ENCODE measurements at places on chromosomes 6 and 20.

- no peak for DNase-seq
Measured at GRCh38 chr20:1669304-1669703, 11.7 kb upstream of the SIRPG start.

DNA sequence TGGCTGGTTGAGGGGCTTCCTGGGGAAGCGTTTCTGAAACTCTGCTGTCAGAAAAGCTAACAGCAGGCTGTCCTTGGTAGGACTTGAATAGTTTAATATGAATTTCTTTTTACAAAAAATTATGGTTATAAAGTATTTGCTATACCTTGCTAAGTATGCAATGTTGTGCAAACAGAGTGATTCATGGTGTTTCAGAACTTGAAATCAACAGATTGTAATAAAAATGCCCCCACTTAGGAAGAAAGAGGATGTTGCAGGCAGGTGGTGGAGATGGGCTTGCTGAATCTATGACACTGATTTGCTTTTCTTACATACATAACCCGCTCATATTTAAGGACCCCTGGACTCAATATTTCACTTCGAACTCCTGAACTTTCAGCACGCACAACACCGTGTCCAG is 211.6 kb downstream of the THBS2 start:
- no peak for DNase-seq

GRCh38 chr6:121344539-121344938 is 10.3 kb upstream of the TBC1D32 start:
- DNase-seq = no peak

DNA sequence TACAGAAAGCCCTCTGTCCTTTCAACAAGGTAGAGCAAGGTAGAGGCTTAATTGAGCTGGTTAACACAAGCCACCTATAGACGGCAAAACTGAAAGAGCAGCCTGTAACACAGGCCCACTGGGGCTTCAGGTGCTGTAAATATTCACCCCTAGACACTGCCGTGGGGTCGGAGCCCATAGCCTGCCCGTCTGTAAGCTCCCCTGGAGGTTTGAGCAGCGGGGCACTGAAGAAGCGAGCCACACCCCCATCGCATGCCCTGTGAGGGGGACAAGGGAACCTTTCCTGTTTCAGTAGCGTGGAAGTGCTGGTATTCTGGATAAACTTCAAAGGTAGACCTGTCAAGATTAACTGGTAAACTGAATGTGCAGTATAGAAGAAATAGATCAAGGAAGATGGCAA is 160.4 kb downstream of the TPBG start:
- DNase-seq = no peak

- DNase-seq = no peak
Measured at GRCh38 chr20:61699495-61700374, 365.9 kb downstream of the TAF4 start.

DNA sequence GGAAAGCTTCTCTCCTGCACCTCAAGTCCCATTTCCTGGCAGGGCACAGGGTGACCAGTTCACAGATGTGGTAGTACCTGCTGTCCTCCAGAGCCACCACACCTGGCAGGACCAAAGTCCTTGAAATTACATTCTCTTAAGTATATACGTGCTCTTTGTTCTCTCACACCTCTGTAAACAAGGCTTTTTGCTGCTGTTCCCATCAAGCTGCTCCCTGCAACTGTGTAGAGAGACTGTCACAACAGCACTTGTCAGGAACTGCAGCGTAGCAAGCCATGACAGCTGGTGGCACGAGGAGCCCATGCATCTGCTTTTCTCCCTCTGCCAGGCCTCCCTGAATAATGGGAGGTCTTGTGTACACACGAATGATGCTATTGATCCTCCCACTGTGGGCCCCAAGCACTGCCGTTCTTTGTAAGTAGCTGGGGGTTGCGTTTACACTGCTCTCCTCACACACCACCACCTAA is 431.8 kb downstream of the CD83 start:
- DNase-seq = peak; percentile 15

DNA sequence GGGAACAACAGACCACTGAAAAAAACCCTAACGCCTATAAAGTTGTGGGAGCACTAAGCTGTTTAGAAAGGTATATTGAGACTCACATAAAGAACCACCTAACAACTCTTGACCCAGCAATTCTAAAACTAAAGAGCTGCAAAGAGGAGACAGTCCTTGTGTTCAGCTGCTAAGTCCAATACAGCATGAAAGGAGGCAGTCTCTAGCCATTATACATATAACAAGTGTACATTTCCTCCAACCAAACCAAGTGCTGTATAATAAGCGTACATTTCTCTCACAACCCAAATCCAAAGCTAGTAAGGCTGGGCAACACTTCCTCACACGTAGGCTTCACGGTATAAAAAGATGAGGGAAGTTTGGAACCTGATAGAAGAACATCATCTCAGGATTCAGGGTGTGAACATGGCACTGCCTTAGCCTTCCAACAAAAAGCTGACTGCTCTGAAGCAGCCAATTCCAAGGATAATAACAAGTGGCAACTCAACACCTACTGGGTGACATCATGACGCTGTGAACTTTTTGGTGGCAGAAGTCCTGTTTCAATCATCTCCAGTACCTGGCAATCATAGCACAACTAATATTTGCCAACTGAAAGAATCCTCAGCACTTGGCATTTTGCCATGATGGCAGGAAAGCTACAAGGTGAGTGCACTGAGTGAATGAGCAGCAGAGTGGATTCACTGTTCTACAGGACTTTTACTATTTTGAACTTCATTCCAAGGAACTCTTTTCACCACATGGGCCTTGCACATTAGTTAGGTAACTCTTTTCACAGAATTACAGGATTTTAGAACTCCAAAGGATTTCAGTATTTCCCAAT is 16.6 kb downstream of the TBC1D20 start:
- no peak for DNase-seq

DNA sequence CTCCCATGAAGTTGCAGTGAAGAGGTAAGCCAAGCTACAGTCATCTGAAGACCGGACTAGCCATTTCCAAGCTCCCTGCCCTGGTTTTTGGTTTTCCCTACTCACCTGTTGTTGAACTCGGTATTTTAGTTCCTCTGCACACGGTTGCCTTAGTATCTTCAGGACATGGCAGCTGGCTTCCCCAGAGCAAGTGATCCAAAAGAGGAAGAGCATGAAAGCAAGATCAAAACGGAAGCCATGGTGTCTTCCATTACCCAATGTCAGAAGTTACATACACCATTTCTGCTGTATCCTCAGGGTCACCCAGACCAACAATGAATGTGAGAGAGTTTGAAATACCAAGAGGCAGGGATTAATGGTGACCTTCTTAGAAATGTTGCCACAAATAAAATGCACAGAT is 276.6 kb upstream of the CNR1 start:
- DNase-seq = no peak

DNA sequence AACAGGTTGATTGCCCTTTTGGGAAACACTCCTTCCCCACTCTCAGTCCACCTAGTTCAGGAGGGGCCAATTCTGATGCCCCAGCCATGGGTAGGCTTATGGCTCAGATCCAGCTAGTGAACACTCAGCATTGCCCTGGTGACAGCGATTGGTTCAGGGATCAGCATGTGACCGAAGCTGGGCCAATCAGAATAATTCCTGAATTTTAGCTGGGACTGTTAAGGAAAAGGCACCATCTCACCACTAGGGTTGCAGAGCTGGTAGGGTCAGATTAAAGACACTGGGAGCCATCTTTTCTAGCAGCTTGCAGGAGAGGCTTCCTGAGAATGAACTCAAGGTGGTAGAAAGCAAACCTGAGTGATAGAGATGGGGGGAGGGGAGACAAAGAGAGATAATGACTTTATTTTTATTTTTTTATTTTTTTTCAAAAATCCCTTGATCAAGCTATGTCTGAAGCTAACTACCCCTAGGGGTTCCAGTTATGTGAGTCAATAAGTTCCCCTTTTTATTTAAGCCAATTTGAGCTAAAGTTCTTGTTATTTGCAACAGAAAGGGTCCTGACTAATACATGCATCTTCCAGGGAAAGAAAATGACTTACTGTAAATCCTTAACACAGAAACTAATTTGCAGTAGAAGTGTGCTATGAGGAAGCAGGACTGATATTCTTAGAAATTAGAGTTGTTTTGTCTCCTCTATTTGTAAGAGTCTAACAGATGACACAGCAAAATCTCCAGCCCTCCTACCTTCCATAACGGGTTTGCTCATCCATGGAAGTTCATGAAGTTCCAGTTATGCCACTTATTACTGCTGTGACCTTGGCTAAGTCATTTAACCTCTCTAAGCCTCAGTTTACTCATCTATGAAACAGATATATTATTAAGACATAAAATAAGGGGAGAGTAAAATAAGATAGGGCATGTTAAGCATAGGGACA is 44.7 kb downstream of the EYA2 start:
- DNase-seq = no peak

DNA sequence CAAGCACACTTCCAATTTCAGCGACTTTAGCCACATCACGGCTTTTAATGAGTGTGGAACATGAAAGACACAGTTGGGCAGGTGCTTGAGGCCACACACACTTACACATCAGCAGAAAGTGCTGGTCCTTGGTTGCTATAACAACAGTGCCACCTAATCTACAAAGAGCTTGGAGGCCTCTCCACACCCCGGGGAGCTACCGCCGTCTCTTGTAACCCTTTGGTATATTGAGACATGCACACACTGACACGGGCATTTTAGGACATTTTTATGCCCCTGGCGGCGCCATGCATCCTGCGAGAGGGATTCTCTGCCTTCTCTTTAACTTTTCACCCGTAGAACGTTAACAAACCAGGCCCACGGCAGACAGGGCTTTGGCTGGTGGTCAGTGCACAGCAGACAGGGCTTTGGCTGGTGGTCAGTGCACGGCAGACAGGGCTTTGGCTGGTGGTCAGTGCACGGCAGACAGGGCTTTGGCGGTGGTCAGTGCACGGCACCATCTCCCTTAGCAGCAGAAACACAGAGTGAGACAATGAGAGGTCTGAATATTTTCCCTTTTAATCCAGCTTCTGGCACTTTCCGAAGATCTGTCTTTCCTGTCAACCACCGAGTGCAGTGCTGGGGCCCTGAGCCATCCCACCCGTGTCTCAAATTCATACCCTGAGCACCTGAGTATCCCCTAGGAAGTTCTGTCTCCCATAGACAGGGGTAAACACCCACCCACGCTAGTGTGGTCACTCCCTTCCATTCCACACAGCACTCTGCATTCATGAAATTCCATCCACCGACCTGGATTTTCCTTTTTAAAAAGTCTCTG is 116.6 kb upstream of the RPS6KA2 start:
- no peak for DNase-seq

GRCh38 chr20:32639284-32639683 is 34.5 kb downstream of the C20orf203 start:
- DNase-seq = no peak

DNA sequence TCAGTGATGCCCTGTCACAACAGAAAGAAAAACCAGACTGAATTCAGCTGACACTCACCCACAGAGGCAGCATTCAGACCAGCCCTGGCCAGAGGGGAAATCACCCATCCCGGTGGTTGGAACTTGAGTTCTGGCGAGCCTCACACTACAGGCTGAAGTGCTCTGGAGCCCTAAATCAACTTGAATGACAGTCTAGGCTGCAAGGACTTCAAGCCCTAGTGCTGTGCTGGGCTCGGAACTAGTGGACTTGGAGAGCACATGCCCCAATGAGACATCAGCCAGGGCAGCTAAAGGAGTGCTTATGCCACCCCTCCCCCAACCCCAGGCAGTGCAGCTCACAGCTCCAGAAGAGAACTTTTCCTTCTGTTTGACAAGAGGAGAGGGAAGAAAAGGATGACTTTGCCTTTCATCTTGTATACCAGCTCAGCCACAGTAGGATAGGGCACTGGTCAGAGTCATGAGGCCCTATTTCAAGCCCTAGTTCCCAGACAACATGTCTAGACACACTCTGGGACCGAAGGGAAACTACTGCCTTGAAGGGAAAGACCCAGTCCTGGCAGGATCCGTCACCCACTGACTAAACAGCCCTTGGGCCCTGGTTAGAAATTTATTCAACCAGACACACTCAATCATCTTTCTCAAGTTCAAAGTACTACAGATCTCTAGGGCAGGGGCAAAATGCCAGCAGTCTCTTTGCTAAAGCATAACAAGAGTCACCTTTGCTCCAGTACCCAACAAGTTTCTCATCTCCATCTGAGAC is 43.2 kb upstream of the PNRC1 start:
- no peak for DNase-seq

GRCh38 chr6:36362551-36363370 is 24.7 kb downstream of the ETV7 start:
- no peak for DNase-seq

GRCh38 chr20:18324596-18325089 is 36.3 kb downstream of the ZNF133 start:
- no peak for DNase-seq

GRCh38 chr20:1186367-1186991 is 1.7 kb upstream of the TMEM74B start:
- no peak for DNase-seq

DNA sequence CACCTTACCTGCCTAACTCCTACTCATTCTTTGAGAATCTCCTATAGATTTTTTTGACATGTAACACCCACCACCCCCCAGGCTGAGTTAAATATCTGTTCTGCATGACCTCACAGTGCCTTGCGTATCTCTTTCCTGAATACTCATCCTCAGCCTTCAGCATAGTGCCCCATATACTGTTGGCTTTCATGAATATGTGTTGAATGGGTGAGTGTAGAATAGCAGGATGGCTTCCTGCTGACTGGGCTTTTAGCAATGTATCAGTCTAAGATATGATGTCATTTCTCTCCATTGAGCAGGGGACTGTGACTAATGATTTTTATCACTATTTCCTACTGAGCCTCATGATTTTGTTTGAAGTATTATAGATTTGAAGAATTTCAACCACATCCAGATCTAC is 361.6 kb upstream of the MARCKS start:
- DNase-seq = no peak

- DNase-seq = no peak
Measured at GRCh38 chr6:34934516-34934915, 45.5 kb downstream of the ANKS1A start.

DNA sequence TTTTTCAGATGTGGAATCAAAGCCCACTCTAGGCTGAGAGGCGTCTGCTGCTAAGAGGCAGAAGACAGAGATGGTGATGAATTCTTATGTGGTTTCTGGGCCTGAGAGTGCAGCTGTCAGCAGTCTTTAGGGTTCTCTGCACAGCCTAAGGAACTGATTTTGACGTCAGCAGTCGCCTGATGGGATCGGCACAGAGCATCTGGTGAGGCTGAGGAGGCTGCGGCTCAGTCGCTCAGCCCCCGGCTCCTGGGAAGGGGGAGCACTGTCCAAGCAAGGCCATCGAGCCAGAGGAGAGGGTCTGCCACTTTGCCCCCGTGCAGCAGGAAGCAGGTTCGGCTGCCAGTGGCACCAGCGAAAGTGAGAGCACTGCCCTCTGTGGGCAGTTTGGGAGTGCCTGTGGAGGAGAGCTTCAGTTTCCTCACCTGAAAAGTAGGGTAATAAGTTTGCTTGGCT is 92.5 kb downstream of the TCP11 start:
- peak; percentile 77 for DNase-seq

DNA sequence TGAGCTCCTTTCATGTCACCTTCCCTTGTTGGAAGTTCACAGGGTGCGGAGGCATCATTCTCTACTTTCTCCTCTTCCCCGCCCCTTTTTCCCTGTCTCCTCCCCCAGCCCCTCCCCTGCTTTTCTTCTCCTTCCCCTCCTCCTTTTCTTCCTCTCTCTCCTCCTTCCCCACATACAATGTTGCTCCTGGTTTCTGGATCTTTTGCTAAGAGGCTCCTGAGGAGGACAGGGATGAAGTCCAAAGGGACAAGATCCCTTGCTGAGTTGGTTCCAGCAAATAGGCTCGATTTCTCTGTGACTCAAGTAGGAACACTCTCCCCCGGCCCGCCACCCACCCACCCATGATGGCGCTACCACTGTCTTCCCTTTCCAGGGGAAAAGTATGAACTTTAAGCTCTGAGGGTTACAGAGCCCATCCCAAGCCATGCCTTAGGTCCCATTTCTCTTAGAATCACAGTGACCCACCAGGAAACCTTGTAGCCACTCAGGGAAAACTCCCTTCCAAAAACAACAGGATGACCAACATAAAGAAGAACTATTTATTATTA is 852 bp upstream of the TFEB start:
- no peak for DNase-seq
